CD4-positive, alpha-beta T cell treated with Interleukin-1 beta for 1 hour (primary cell): ENCODE measurements at places on chromosomes 1 and 21.

GRCh38 chr1:97505816-97506215, 415.0 kb downstream of the DPYD start:
- no peak for DNase-seq

DNA sequence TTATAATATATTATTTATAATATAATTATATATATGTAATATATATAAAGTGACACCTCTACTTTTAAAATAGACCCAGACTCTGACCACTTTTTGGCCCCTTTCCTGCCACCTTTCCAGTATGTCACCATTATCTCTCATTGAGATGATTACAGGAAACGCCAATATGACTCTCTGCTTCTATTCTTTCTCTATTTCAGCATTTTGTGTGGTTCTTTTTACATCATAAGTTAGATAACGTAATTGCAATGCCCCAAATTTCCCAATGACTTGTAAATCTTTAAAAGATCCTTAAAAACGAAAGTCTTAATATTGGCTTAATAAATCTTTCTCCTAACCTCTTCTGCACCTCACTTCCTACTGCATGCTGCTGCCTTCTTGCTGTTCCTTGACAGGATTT, 8.1 kb upstream of the GBP5 start:
- DNase-seq, result no peak

- DNase-seq, result no peak
These were observed 31.7 kb downstream of the SLC37A1 start for GRCh38 chr21:42545317-42545716.

- no peak for DNase-seq
These were observed 323.1 kb downstream of the HHIPL2 start for GRCh38 chr1:222224636-222225315.

DNA sequence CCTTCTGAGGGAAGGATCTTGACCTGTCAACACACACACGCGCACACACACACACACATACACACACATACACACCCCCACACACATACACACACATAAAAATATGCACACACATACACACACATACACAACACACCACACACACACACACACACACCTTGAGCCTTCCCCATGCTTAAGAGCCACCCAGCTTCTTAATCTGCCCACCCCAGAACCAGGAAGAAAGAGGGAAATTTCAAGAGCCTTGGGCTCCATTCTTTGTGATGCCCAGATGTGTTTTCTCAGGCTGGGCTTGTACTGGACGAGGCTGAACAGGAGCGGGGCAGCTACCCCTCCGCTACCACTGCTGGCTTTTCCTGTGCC, 643.5 kb downstream of the KIF26B start:
- DNase-seq, result no peak

DNA sequence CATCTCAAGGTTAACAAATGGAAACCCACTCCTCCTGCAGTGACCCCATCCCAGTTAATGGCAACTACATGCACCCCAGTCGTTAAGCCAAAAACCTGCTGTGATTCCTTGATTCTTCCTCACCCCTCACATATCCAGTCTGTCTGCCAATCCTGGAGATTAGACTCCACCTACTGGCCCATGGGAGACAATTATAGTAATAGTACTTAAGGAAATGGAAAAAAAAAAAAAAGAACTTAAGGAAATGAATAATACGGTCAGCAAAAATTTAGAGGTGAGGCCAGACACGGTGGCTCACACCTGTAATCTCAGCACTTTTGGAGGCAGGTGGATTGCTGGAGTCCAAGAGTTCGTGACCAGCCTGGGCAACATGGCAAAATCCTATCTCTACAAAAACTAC, 7.0 kb downstream of the NOL9 start:
- DNase-seq, result no peak

GRCh38 chr1:91054780-91055481, 33.1 kb upstream of the ZNF644 start:
- peak; percentile 1 for DNase-seq

GRCh38 chr1:78004719-78005447, at the start of gene DNAJB4:
Gene DNAJB4, plus strand, starts transcription at chr1:78004939. Its CDS starts 172 bp downstream, at chr1:78005111.
- DNase-seq, result peak; percentile 92

DNA sequence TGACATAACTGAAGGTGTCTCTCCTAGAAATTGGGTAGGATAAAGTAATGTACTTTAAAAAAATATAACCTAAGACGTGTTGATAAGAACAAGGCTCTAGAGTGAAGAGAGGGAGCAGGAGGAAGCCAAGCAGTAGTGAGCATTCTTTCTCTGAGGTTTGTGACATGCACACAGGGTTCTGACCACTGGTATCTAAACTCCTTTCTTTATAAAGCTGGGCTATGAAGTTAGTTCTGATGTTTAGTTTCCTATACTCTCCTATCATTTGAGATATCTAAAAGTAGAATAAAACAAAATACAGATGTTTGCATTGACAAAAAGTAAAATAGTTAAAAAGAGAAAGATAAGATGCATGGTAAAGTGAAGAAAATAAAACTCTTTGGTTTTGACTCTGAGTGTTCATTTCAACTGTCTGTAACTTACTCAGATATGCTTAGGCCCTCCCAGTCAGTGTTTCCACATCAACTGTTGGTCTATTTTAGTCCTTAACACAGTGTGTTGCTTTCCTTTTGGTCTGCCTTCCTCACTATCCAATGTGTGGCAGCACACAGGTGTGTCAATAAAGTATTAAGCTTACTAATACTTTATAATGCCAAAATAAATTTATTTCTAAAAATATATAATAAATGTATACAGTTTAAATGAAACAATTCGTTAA, 543.5 kb downstream of the PTPRC start:
- no peak for DNase-seq

GRCh38 chr1:60842304-60842703, 240.1 kb upstream of the NFIA start:
- DNase-seq, result no peak

GRCh38 chr21:38506661-38507281, 8.5 kb upstream of the ERG start:
- DNase-seq, result no peak

- DNase-seq, result no peak
These were observed 15.5 kb upstream of the ZNF436 start for GRCh38 chr1:23385119-23385621.

GRCh38 chr1:229378586-229379367, 35.9 kb upstream of the CCSAP start:
- DNase-seq, result no peak

- no peak for DNase-seq
These were observed 124.4 kb downstream of the TOMM20 start for GRCh38 chr1:235004276-235004675.

DNA sequence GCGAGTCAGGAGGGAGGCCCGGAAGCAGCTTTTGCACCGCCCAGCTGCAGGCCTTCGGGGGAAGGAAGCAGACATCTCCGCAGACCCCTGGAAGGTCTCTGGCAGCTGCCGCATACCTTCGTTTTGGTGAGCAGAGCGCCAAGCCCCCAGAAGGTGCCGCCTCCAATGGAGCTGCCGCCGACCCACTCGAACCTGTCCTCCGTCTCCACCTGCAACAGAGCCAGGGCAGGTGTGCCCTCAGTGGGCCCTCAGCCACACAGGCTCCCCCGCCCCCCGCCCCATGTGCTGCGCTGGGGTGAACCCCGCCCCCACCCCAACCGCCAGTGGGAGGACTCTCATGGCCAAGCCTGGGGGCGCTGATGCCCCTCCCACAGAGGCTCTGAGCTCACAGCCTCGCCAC, 6.2 kb downstream of the PANK4 start:
- DNase-seq, result no peak

- no peak for DNase-seq
These were observed 41.8 kb upstream of the RAP1A start for GRCh38 chr1:111577814-111578213.

DNA sequence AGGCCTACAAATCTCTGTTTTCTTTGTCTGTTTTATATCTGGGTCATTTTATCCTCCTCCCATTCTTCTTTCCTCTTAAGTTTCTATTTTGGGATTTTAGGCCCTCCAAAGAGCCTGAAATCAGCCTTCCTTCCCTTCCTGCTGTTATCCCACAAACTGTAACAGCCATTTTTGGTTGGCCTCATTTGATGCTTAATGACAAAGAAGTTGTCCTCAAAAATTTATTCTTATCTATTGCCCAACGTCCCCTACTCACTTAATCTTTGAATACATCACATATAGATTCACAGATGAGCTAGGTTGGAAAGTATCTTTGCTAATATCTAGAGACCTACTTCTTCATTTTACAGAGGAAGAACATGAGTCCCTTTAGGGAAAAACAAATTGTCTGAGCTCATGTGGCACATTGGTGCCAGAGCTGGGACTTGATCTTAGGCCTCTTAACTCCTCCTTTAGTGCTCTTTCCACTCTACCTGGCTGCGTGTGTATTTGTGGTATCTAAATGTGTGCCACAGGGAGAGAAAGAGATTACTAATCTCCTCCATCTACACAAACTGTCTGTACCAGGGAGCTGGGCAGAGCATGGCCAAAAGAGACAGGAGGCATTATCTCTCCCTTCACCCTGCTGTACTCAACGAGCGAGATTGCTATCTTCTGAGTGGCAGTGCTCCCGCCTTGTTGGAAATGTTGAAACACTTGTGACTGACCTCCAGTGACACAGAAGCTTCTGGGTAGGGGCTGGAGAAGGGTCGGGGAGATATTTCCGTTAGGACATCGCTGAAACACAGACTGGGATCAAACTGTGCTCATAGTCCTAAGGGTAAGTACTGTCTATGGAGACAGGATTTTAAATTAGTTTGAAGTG, 30.1 kb downstream of the RHEX start:
- DNase-seq, result no peak

GRCh38 chr1:48947761-48948537, 171.3 kb upstream of the BEND5 start:
- no peak for DNase-seq

GRCh38 chr1:27545271-27545670, 55.3 kb upstream of the WASF2 start:
- no peak for DNase-seq

GRCh38 chr1:198523182-198523950, 17.1 kb downstream of the ATP6V1G3 start:
- DNase-seq, result peak; percentile 62

DNA sequence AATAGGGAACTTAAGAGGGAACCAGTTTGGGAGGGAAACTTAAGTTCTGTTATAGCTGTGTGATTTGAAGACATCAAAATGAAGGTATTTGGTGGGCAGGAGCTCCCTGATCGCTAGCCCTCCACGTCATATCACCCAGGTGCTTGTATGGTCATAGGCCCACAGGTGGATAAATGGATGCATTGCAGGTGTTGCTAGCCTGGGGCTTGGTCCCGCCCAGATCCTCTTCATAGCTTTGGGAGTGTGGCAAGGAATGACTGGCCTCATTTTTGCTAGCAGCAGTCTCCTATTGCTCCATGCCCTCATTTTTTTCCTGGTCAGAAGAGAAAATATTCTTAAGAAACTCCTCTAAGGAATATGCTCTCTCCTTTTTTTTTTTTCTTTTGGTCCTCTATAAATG, 11.3 kb downstream of the GNPAT start:
- no peak for DNase-seq

DNA sequence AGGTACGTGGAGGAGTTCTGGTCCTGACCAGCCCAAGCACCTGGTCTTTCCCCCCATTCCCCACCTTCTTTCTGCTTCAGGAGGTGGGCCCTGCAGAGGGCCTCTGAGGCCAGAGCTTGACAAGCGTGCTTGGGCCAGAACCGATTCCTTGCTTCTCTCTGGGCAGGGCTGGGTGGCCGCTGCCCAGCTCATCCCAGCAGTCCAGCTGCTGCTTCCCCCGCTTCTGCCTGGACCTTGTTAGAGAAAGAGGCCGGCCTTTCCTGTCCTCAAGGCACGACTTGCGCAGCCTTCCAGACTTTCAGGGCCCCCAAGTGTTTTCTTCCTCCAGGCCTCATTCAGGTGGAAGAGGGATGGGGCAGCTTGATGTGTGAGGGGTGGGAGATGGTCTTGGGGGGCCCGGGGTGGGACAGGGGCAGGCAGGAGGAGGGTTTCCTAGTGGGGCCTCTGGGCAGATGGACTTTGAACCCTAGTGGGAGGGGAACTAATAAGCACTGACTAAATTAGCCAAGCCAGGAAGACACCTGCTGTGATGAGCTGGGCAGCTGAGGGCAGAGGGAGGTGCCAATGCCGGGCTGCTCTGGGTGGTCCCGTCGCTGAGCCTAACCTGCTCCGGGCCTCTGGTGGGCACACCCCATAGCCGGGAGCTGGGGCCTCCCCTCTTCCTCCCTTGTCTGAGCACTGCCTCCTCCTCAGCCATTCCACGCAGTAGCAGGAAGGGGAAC, 36.5 kb downstream of the ARHGEF10L start:
- no peak for DNase-seq

- DNase-seq, result no peak
These were observed 131.2 kb downstream of the SLC45A1 start for GRCh38 chr1:8448911-8449661.

DNA sequence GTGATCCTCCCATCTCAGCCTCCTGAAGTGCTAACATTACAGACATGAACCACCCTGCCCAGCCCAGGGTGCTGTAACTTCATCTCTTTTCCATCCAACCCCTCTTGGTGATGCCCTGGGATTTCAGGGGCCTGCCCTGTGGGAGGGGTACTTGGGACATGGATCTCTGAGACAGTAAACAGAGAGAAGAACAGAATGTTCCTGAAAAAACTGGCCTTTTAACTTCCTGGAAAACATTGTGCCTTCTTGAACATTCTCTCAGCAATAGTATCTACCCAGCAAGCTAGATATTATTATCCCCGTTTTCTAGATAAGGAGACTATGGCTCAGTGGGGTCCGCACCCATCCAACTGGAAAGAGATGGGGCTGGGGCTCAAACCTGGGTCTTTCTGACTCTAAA, 57.0 kb downstream of the VWA5B1 start:
- DNase-seq, result no peak

- DNase-seq, result no peak
These were observed 21.6 kb downstream of the METTL13 start for GRCh38 chr1:171803045-171803444.

- no peak for DNase-seq
These were observed 65.7 kb upstream of the PKN2 start for GRCh38 chr1:88618331-88618730.

GRCh38 chr1:74162333-74162732, 35.6 kb downstream of the LRRIQ3 start:
- no peak for DNase-seq

GRCh38 chr1:73907051-73907450, 290.9 kb downstream of the LRRIQ3 start:
- DNase-seq, result no peak

DNA sequence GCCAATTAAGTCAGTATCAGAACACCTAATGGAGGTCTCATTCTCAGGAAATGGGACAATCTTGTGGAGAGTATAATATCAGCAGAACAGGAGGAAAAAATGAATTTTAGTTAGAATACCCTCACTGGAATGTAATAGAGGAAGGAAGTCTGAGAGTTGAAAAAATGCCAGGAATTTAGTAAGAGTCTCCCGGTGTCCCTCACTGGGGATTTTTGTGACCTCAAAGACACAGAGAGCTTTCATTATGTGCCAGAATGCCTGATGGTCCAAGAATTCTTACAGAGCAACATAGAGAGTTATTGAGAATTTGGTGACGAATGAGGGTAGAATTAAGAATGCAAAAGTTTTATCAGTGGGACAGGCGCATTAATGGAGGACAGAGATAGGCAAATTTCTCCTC, 443.5 kb upstream of the B3GALT2 start:
- no peak for DNase-seq

- no peak for DNase-seq
These were observed 24.5 kb upstream of the RCSD1 start for GRCh38 chr1:167605576-167605975.

- DNase-seq, result no peak
These were observed 17.3 kb upstream of the RHBDL2 start for GRCh38 chr1:38958967-38959366.
